ENCODE measurements at places on chromosomes 11 and 22.
A peak's percentile ranks its signal among the peaks of the same experiment; 100 is the strongest.

- DNase-seq = no peak
These were observed 44.9 kb upstream of the ETS1 start for GRCh38 chr11:128632141-128632791.

DNA sequence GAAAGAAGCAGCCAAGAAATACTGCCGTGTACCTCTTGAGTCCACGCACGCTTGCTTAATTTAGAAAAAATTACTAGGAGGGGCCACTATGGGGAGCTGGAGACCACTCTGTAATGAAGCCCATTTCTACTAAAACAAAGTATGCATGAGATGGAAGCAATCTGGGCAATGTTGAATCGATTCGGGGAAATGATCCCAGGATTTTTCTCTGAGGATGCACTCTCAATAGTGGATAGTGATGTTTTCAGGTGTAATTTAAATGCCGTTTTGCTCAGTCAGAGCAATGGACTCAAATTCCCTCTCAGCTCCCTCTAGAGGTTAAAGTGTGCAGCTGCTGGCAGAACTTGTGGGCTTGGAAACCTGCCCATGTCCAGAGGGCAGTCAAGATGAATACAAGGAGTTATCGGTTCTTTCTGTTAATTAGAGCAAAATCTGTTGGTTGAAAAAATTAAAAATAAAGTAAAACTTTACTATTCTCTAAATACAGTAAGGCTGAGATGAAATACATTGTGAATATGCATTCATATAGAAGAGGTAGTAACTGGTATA lies 64.1 kb downstream of the ME3 start:
- DNase-seq = no peak

DNA sequence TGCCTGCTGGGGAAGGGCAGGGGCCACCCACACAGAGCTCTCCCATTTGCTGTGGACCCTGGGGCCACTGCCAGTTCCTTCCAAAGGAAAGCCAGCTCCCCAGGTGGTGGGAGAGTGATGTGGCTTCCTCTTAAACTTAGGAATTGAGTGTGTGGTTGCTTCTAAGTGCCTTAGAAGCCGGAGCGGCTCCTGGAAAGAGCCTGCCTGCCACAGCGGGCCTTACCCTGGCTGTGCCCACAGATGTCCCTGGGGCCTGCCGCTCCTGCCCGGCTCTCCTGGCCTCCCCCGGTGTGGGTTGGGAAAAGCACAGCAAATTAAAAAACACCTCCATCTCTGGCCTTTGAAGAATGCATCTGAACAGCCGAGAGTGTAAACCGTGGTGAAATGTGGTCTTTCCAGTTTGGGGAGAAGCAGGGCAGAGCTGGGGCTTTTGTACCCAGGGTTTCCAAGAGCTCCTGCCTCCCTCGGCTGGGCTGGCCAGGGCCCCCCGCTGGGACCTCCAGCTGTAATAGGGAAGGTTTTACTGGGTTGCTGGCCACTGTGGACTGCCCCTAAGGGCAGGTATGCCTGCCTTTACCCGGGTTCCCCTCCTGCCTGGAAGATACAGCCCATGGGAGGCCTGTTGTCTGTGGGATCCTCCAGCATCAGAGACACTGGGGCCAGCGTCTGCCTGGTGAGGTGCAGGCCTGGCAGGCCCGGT lies 30.2 kb downstream of the LRP5 start:
- no peak for DNase-seq

GRCh38 chr11:13465909-13466371 lies 2.9 kb upstream of the BTBD10 start:
- DNase-seq = no peak

- DNase-seq = no peak
These were observed 539 bp downstream of the EIF4ENIF1 start for GRCh38 chr22:31488988-31489617.

GRCh38 chr11:65779669-65779918 lies 1.2 kb downstream of the AP5B1 start:
- no peak for DNase-seq

GRCh38 chr11:117026593-117027330 lies 71.5 kb downstream of the SIK3 start:
- no peak for DNase-seq

DNA sequence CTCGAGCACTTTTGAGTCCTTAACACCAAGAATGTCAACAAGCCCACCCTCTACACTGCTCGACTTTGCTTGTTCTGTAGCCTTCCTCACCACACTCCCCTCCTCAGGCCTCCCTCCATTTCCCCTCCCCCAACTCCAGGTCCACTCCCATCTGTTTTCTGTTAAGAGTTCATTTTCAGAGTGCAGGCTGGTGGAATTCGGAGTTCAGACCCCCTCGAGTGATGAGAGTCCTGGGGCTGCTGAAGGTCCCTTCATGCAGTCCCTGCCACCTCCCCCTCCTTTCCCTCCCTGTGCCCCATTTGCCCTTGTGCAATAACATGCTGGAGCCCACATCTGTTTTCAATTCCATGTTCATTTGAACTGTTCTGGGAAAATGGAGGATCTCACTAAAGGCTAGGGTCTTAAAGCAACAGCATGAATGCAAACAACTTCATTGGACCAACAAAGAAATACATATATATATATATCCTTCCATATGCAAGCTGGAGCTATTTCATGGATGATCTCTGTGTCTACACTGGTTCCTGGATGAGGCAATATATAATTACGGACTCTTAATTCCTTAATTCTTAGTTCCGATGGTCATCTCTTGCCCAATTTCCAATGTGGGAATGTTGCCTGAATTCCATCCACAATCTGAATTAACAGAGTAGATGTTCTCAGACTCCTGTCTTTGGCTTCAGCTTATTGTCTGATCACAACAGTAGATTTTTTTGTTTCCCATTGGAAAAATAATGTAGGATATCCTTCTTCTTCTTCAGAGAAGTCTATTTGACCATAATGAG lies 340.4 kb downstream of the ETS1 start:
- DNase-seq = no peak

DNA sequence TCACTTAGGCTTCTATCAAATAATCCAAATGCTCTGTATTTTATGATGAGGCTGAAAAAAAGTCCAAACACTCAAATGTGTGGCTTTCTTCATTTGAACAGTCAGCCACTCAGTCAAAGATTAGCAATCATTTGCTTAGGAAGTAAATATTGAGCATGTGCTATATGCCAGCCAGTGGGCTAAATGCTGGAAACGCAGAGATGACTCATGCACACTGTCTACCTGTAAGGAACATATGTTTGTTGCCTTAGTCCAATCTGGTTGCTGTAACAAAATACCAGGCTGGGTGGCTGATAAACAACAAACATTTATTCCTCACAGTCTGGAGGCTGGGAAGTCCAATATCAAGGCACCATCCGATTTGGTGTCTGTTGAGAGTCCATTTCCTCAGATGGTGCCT lies 617.3 kb downstream of the NTM start:
- DNase-seq = no peak

GRCh38 chr11:66326261-66327111 lies 9.6 kb upstream of the CD248 start:
- no peak for DNase-seq

GRCh38 chr11:68282141-68282860 lies 10.5 kb upstream of the C11orf24 start:
- no peak for DNase-seq

DNA sequence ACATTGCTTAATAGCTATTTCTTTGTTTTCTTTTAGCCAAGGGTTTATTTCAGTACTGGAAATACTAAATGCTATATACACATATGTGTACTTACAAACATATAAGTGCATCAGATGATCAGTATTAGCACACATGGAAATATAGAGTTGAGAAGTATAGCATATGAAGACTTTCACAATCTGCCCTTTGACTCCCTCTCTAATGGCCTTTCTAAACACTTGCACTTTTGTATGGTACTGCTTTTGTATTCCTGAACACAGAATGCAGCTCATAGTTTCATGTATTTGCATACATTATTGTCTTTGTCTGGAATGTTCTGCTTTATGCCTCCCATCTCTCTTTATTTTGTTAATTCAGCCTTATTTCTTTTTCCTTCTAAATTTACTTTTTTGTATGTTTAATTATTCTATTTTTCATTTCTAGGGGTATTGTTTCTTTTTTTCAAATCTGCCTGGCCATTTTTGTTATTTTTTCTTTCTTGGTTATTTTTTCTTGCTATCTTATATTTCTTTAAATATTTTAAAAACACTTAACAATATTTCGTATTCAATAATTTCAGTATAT lies 28.8 kb downstream of the ACER3 start:
- DNase-seq = no peak

DNA sequence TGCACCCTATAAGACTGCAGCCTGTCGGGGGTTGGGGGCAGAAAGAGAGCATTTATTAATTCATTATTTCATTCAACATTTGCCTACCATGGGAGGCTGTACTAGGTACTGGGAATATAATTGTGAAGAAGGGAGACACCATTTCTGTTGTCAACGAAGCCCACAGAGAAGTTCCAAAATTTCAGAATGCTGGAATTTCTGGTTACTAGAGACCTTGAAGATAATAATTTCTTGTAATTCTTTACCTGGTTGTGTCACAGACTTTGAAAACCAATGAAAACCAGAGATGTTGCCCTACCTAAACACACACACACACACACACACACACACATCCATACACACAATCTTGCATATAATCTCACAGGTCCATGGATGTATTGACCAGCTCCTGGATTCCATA lies 30.1 kb downstream of the CD44 start:
- no peak for DNase-seq

DNA sequence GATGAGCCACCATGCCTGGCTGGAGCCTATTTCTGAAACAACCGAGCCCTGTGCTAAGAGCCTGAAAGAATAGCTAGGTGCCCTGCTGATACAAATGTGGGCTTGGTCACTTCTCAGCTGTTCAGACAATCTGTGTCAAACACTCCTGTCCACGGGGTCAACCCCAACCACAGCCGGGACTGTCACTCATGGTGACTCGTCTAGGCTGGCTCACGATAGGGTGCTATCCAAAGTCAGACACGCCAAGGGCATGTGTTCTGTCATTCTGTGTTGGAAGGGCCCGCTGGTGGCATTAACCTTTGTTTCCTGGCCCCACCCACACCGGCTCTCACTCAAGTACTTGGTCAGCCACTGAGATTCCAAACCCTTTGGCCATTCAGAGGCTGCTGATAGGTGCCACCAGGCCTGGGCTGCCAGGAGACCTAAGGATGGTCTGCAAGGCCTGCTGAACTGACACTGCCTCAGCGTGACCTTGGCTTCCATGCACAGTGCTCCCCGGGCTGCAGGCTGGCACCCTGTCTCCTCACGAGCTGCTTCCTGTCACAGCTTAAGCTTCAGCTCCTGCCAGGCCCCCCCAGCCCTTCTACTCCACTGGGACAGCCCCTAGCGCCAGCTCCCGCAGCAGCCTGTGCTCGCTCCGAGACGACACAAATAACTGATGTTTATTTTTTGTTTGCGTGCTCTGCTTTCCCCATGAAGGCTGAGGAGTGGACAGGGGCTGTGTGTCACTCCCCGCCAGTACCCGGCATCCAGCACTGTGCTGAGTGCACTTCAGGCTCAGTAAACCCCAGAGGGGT lies 14.2 kb upstream of the CDC42BPG start:
- DNase-seq = no peak

DNA sequence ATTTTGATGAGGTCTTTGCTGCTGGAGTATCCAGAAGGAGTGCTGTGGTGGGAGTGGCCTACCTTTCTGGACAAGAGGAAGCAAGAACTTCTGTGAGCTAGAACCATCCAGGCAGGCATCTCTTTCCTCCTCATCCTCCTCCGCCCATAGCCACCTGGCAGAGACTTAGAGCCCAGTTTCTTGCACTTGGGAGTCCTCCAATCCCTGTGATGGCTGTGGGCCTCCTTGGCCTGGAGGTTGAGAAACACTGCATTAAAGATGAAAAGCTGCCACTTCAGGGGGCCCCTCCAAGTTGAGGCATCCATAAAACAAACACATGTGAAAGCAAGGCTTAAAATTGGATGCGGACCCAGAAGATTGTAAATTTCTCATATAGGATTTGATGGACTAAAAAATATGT lies 110.3 kb downstream of the ZBTB16 start:
- DNase-seq = no peak

DNA sequence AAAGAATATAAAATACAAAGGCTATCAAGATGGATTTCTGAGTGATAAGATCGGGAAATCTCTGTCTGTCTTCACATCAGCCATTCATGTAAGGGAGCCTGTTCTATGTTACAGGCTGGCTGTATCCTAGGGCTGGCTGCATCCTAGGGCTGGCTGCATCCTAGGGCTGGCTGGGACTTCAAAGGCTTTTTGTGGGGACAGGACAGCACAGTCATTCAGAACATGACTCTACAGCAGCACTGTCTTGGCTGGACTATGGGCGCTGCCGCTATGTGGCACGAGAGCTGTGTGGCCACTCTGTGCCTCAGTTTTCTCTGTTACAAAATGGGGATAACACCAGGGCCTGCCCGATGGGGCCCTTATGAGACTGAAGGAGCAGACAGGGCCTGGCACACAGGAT lies 10.2 kb downstream of the ADAMTS8 start:
- peak; percentile 36 for DNase-seq
